ENCODE measurements at places on chromosomes 2 and 18.

GRCh38 chr2:185668710-185669109 lies 69.9 kb upstream of the FSIP2 start:
- no peak for DNase-seq

DNA sequence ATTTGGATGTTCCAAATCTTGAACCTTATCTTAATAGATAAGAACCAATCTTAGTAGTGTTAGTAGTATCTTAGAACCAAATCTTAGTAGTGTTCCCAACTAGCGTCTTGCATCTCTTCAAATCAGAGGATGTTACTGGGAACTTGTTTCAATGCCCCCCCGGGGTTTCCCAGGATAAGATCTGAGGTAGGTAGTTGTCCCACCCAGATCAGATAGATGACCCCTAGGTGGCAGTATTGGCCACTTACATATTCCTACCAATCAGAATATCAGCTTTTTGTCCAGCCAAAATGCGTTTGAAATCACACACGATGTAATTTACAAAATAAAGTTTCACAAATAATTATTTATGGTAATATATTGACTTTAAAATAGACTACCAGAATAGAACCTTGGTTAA lies 314.8 kb downstream of the MBD2 start:
- DNase-seq: no peak

GRCh38 chr2:108616751-108617161 lies 82.5 kb downstream of the LIMS1 start:
- no peak for DNase-seq

GRCh38 chr18:62420513-62421209 lies 95.6 kb downstream of the TNFRSF11A start:
- peak; percentile 57 for DNase-seq

DNA sequence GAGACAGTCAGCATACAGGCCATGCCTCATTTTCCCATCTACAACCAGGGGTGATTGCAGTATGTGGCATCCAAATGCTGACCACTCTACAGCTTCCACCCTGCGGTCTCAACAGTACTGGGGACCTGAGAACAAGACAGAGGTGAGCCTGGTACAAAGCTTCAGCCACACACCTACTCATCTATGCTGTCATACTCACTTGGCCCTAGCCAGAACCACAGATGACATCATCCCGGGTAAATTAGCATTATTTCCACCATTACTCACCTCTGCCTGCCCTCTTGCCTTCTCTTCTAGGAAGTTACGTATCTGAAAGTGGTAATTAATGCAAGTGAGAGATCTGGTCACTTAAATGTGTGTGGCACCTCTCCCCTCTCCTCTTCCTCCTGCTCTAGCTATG lies 208.2 kb upstream of the ARL4C start:
- DNase-seq: no peak

DNA sequence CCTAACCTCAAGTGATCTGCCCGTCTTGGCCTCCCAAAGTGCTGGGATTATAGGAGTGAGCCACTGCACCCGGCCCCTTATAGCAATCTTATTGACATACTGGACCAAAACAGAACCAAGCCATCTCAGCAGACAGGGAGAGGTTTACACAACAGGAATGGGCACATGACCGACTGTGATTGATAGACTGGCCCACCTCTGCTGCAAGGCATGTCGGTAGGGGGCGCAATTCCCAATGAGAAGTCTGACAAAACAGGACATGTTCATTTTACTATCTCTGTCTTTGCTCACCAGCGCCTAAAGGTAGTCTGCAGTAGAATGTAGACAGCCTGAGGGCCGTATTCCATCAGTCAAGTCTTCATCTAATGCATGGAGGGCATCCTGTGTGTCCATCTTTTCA lies 2.0 kb downstream of the LYPD6B start:
- DNase-seq: no peak

DNA sequence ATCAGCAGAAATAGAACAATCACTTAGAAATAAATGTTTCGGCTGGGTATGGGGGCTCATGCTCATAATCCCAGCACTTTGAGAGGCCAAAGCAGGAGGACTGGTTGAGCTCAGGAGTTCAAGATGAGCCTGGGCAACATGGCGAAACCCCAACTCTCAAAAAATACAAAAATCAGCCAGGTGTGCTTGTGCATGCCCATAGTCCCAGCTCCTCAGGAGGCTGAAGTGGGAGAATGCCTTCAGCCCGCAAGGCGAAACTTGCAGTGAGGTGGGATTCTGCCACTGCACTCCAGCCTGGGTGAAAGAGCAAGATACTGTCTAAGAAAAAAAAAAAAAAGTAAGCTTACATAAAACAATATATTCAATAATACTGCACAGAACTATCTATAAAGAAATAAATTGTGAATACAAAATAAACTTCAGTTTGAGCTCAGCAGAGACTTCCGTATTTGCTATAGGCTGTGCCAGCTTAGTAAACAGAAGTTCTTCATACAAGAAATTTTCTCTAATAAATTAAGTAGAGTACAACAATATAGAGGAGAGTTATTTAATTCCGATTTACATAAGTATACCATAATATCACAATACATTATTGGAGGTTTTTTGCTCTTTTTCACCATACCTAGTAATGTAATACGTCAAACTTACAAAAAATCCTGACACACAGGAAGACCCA lies 43.6 kb downstream of the SRBD1 start:
- no peak for DNase-seq

GRCh38 chr2:215816424-215816823 lies 196.9 kb downstream of the MREG start:
- DNase-seq: no peak

DNA sequence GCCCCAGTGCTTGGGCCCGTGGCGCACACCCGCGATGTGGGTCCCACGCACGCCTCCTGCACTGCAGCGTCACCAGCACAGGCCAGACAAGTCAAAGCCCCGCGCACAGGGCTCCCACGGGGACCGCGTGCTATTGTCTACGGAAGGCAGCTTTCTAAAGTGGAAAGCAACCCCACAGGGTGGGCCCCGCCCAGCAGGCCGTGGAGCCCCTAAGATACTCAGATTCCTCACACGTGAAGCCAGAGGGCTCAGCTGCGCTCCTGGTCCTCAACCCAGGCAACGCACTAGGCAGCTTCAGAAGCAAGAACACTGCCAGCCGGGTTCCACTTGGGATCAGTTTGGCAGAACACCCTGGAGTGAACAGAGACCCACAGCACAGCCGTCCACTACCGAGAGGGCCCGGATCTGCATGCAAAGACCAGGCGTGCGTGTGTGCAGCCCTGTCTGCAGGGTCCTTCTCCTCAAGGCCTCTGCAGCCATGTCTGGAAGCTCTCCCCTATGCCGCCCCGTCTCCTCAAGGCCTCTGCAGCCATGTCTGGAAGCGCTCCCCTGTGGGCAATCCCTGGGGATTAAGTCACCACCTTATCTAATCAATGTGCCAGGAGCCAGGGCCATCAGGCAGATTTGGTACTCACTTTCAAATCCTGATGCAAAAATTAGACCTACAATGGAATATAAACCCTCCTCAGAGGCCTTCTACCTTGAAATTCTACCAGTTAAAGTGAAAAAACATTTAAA lies 231.3 kb downstream of the HDAC4 start:
- no peak for DNase-seq

DNA sequence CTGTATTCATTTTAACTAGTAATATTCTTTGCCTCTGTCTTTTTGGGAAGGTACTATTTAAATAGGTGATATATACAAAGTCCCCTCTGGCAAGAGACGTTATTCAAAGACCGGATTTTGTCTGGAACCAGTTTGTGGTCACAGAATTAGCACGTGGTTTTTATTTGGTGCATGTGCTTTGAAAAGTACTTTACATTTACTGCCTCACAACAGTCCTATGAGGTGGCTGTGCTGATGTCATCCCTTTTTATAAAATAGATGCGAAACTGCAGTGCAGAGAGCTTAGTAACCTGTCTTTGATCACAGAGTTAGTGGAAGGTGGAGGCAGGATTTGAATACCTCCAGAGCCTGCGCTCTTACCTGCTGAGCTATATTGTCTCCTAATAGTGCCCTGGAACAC lies 4.0 kb downstream of the LPIN1 start:
- DNase-seq: peak; percentile 49

- DNase-seq: no peak
These were observed at the start of gene DOK6 for GRCh38 chr18:69400253-69400975. TSS of gene DOK6 (plus strand) at chr18:69400888.

DNA sequence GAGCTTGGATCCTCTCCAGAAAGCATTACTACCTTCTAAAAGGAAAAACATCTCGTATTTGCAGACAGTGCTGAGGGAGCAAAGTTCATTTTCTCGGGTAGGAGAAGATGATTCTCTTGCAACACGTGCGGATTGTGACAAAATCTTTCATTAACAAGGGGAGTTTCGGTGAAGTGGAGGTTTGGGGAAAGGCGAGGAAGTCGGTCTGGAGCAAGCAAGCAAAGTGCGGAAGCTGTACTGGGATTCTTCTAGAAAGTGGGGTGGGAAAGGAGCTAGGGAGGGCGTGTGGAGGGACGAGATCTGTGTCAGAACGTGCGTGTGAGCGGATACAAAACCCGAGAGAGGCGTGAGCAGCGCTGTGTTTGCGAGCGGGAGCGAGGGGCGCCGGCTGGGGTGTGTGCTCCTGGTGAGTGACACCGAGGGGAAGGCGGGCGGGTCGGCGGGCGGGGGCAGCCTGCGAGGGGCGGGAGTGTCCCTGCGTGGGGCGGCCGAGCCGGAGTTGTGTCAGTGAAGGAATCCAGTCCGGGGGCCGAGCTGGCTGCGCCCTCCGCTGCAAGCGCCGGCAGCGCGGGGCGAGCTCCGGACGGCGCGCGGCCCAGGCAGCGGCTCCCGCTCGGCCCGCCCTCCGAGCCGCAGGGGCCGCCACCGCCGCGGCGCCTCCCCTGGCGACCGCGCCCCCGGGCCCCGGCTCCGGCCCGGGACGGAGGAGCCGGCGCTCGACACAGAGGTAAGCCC lies at the start of gene SPATS2L:
Gene SPATS2L, plus strand, starts transcription at position 498 of the 735 bp plus-strand sequence. CDS start 82,552 bp downstream, outside the sequence.
- peak; percentile 65 for DNase-seq

GRCh38 chr2:214006601-214007000 lies 404.3 kb upstream of the VWC2L start:
- DNase-seq: no peak

GRCh38 chr2:72713857-72714256 lies 112.0 kb downstream of the EXOC6B start:
- DNase-seq: no peak

GRCh38 chr18:75205514-75206132 lies 3.3 kb downstream of the PTGR3 start:
- DNase-seq: no peak

DNA sequence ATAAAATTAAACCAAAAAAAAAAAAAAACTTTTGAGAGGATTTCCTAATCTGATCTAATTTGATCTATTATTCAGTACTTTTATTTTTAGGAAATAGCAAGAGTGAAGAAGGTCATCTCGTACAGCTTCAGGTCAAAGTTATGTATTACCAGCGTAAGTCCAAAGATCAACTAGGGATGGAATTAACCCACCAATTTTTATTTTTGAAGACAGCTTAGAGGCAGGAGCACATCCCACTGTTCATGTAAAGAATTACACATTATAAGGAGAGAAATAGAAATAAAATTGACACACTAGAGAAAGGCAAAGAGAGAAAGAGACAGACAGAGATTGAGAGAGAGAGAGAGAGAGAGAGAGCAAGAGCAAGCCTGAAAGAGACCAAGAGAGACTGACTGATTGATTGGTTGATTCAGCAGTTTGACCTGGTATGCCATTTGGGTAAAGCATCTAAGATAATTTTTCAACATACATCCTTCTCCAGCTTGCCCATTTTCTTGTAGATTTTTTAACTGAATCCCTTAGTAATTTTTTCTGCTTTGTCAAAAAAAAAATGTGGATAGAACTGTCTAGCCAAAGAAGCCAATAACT lies 25.1 kb downstream of the DOCK10 start:
- no peak for DNase-seq

DNA sequence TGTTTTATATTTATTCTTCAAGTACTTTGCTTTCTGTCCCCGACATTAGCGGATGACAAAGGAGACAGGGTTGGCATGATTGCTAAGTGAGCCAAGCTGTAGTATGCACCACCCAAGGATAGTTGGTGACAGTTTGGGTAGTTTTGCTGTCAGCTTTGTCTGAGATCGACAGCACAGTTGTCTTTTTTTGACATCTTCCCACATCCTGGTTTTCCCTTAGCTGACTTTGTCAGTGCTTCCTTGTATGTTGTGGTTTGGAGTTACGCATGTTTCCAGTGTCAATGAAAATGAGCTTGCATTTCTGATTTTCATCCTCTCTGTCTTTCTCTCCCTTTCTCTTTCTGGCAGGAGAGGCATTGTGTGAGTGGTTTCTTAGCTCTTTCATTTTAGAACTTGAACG lies 44.6 kb upstream of the DOCK10 start:
- no peak for DNase-seq

GRCh38 chr2:197209742-197210408 lies 100.7 kb downstream of the ANKRD44 start:
- peak; percentile 73 for DNase-seq

DNA sequence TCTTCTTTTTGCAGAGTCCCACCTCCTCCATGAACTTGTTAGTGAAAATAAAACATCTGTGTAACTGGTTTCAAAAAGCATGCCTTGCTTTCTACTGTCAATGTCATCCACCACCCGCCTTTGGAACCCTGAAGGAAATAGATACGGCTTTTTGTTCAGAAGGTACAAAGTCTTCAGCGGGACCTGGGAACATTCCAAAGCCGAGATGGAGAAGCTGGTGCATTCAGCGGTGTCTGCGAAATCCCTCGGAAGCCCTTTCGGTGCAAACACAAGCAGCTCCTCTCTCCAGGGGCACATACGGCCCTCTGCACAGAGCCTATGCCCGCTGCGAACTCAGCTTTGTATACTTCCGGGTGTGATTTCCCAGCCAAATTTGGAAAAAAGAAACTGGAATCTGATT lies 555.8 kb upstream of the SALL3 start:
- no peak for DNase-seq

GRCh38 chr2:137677466-137677865 lies 286.8 kb upstream of the HNMT start:
- DNase-seq: no peak

GRCh38 chr2:121653035-121653434 lies 3.8 kb upstream of the CLASP1 start:
- DNase-seq: no peak

GRCh38 chr2:235050980-235051351 lies 99.1 kb downstream of the SH3BP4 start:
- DNase-seq: no peak

- no peak for DNase-seq
These were observed 159.7 kb downstream of the SPAG16 start for GRCh38 chr2:213443921-213444320.

DNA sequence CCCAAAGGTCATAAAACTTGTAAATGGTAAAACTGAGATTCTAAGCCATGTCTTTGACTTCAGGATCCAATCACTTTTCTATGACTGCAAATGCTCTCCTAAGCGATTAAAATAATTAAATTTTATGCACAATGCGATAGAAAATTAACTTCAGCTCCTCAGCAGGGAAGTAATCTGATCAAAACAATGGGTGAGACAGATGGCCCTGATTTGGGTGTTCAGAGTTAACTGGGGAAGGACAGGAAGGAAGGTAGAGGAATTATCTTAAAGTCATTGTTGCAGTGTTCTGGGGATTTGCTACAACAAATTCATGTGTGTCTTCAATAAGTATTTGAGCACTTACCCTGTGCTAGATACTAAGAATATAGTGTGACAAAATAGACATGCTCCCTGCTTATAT lies 446.0 kb upstream of the MEX3C start:
- no peak for DNase-seq

All from stimulated activated CD4-positive, alpha-beta T cell treated with anti-CD3 and anti-CD28 coated beads, TNF-alpha, amount 100 ng/mL, for 24 hours (primary cell).